Activated naive CD8-positive, alpha-beta T cell treated with anti-CD3 and anti-CD28 coated beads for 36 hours (primary cell): ENCODE measurements at places on chromosomes 2 and 18.

DNA sequence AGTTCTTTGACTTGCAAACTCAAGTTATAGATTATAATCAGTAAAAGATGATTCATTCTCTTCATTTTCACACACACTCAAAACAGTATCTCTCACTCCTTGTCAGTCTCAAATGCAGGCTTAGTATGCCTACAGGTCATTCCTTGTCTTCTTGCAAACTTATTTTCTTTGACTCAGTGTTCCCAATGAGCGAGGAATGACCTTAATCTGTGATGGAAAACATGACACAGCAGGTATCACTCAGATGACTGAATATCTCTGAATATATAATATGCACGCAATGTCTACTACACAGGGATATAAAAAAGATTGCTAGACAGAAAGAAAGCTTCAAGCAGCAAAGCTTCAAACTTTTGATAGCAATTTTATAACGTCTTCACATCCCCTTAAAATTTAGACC lies 127.8 kb upstream of the RGPD4 start:
- DNase-seq, result no peak

DNA sequence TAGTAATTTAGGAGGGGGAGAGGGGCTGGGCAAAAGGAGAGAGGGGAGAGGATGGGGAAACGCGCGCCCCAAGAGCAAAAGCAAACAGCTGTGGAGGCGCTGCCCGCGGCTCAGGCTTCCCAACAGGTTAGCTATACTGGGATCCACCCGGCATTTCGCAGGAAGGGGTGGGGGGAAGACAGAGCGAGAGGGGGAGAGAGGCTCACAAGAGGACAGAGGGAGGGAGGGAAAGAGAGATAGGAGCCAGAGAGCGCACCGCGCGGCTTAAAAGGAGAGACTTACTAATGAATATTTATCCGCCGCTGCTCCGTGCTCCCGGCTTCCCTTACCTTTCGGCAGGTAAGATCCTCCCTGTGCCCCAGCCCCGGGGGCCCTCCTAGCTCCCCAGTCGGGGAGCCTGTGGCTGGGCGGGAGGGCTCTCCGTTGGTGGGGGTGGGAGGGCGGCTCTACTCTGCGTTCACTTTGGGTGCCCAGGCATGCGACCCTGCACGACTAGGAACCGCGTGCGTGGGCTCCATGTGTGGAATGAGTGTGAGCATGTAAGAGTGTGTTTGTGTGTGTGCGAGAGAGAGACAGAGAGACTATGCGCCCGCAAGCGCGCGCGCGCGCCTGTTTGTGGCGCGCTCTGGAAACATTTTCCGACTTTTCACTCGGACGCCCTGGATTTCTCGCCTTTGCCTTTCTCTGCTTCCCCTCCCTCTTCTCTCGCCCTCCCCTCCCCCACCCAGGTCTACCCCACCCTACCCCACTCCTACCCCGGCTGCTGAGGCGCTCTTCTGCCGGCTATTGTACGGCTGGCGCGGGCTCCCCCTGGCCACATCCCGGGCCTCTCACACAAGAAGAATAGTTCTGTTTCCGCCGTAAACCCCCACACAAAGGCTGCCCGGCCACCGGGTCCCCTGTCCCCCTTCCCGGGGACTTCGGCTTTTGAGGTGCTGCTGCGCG lies 7.2 kb upstream of the SIX3 start:
- no peak for DNase-seq

- DNase-seq, result no peak
Measured at GRCh38 chr18:59208602-59209125, 11.3 kb upstream of the GRP start.

- no peak for DNase-seq
Measured at GRCh38 chr18:48673853-48674721, 135.3 kb downstream of the CTIF start.

DNA sequence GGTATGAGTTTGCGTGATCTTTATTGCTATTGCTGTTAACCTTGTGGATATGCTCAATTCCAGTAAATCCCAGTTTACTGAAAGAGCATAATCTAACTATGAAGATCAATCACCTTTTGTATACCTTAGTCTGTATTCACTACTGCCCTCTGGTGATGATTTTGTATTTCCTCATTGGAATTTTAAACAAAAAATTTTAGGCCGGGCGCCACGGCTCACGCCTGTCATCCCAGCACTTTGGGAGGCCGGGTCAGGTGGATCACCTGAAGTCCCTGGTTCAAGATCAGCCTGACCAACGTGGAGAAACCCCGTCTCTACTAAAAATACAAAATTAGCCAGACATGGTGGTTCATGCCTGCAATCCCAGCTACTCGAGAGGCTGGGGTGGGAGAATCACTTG lies 5.1 kb downstream of the COMMD1 start:
- no peak for DNase-seq

- no peak for DNase-seq
Measured at GRCh38 chr2:43009448-43009847, 217.0 kb downstream of the ZFP36L2 start.

DNA sequence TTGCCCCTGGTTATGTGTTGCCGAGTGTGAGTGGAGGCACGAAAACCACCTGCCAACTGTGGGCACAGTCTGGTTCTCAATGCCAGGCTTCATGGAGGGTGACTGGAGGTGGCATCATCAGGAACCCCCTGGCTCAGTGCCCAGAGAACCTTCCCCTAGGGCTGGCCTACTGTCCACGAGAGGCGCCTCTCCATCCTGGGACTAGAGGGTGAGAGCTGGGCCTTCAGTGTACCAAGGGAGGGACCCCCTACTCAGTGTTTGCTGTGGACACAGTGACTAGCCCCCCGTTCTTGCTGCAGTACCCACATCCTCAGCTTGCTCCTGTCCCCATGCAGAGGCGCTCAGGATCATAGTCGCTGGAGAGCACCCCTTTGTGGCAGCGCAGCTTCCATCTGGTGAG lies 202.6 kb downstream of the HDAC4 start:
- DNase-seq, result no peak

DNA sequence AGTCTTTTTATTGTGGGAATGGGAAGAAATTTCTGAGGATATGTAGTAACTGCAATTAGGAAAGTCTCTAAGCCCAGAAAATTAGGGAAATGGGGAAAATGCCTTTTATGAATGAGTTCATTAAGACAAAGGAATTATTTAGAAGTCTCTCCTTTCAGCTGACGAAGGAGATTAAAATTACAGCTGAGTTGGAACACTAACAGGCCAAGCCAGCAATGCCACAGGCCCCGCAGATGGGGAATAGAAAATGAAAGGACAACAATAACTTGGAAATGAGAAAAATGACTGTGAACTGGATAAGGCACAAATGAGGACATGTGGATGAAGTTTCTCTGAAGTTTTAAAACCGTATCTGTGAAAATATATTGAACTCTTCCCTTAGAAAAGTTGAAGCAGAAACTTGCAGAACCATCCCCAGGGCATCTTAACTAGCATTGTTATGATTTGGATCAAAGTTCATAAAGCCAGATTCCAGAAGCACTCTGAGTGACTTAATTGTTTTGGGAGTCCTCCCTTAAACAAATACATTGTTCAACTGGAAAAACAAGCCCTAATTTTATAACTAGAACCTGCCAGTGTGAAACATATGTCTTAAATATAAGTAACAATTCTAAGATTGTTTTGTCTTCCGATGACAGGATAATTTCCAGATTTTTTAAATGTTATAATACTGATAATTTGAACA lies 51.3 kb downstream of the C2orf76 start:
- no peak for DNase-seq

- no peak for DNase-seq
Measured at GRCh38 chr2:88053934-88054781, 1.4 kb downstream of the KRCC1 start.

DNA sequence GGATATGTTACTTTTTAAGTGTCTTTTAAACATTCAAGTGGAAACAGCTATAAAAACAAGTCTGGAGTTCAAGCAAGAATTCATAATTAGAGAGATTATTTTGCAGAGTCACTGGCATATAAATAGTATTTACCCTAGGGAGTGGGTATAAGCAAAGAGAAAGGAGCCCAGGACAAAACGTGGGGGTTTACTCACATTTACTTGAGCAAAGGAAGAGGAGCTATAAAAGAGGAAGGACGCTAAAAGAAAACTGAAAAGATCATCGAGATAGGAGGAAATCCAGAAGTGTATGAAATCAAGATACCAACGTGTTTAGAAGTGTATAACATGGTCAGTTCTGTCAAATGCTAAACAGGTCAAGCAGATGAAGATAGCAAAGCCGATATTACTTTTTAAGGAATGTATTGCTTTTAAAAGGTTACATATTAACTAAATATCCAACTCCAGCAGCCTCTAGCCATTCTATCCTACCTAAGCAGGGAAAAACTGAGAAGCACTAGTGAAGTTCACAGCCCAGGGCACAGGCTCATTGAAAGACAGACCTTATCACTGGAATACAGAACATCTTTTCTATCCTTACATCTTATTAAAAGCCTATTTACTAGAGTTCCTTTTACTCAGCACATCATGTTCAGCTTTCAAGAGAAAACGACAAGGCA lies 8.6 kb downstream of the KANSL1L start:
- DNase-seq, result no peak

DNA sequence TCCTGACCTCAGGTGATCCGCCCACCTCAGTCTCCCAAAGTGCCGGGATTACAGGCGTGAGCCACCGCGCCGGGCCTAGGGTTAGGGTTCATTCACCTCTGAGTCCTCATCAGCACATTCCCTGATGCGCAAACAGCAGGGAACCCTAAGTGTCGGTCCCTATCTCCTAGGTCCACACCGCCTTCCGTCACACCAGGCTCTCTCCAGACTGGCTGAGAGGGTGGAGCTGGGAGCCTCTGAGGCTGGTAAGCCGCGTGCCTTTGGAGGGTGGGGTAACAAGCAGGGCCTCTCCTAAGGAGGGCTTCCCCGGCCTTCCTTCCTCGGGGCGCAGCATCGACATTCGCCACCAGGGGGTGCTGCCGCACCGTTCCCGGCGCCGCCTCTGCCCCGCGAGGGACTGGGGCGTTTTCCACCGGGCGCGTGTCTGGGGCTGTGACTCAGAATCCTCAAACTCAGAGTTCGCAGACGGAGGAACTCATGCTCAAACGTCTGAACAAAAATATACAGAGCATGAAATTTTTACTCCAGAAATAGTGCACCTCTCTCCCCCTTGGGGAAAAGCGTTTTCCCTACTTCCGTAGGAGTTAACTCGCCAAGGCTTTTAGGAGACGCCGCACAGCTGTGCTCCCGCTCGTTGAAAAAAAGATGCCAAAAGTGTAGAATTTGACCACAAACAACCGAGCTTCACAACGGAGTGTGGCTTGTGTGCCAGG lies 63.9 kb upstream of the ASAP2 start:
- DNase-seq, result peak; percentile 85

DNA sequence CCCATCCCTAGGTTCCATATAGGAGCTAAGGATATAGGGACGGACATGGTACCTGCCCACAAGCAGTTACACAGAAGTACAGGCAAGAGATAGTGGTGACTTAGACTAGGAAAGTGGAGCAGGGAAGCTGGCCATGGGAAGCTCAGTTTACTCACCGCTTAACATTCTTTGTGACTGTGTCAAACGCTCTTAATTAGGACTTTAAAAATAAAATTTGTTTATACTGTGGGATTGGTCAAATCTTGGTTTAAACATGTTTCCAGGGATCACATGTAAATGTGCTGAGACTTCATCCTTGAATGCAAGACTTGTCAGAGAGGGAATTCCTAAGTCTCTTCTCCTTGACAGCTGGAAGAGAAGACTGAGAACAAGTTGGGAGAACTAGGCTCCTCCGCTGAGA lies 107.3 kb downstream of the MTCL1 start:
- no peak for DNase-seq

GRCh38 chr2:30127016-30127893 lies 19.6 kb upstream of the YPEL5 start:
- no peak for DNase-seq

GRCh38 chr18:79380816-79381806 lies 14.6 kb upstream of the NFATC1 start:
- peak; percentile 63 for DNase-seq

- no peak for DNase-seq
Measured at GRCh38 chr18:7479756-7480155, 87.4 kb upstream of the PTPRM start.

GRCh38 chr2:50126845-50127244 lies 905.1 kb downstream of the NRXN1 start:
- no peak for DNase-seq
